Activated CD8-positive, alpha-beta T cell treated with anti-CD3 and anti-CD28 coated beads for 36 hours (primary cell): ENCODE measurements at places on chromosomes 5 and 9.

GRCh38 chr9:9612270-9612669, 1000.5 kb downstream of the PTPRD start:
- DNase-seq = no peak

- DNase-seq = no peak
These were observed 157.6 kb downstream of the TTC39B start for GRCh38 chr9:15149450-15149849.

GRCh38 chr9:136565715-136566552, 20.1 kb upstream of the NOTCH1 start:
- no peak for DNase-seq

DNA sequence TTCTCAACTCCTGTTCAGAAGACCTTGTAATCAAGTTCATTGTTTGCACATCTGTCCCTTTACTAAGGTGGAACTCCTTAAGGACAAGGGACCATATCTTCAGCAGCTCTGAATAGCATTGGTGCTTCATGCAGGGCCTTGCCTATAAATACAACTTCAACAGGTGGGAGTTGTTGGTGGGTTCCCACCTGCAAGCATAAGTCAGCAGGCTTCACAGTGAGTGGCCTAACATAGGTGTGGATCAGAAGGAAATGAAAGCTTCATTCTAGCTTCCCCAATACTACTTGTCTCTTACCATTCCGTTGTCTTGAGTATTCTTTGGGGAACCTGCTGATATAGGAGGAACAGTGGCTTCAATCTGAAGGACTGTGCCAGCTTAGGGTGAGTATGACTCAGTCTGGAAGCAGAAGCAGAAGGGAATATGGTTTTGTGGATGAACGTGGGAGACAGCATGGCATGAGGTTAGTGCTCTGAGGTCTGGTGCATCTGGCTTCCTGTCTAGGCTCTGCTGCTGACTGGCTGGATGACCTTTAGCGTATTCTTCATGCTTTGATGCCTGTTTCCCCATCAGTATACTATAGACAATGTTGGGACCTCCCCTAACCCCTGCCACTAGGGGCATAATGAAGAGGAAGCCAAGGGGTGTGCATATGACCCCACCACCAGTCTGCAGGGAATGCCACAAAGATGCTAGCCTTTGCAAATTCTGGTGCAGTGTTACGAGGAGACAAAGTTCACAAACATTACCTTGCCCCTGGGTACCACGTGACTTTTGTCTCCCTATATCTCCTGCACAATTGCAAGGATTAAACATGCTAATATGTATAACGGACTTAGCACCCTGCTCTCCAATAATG, 192.3 kb downstream of the PALM2AKAP2 start:
- DNase-seq = peak; percentile 41

- DNase-seq = no peak
These were observed 120.8 kb upstream of the SLC27A6 start for GRCh38 chr5:128844354-128844923.

DNA sequence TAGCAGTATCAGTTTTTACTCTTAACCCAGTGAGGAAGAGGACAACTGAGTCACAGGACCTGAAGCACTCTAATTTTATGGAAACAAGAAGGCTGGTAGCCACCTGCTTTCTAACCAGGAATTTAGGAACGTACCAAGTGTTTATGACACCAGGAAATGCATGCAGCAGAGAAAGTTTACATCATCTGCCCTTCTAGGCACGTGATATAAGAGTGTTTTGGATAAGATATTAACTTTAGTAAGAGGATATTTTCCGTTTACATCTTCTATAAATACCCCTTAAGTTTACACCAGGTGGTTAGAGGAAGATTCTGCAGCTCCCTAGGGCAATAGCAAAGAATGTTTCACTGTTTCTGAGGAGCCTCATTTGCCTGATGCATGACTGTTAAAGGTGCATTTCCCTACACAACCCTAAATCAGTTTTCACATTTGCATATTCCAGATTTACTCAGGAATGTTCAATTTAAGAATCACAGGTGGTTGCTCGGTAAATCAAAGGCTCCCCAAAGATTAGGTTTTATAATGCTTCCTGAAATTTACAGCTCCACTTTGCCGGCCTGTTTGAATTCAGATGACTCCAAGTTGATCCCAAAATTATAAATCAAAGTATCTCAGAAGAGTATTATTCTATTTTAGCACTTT, 1.8 kb downstream of the TSC1 start:
- no peak for DNase-seq

DNA sequence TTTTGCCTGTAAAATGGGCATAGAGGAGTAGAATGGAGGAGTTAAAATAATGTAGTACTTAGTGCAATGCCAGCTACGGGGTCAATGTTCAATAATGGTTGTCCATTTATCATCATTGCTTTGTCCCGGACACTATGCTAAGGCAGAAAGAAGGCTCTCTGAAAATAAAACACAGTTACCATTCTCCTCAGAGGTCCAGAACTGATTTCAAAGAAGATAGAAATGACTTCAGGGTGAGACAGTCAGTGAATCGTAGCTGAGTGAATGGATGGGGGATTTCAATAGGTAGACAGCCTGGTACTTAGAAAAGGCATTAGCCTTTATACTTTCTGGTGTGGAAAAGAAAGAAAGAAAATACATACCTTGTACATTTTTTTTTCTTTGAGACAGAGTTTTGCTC, 1.2 kb upstream of the AK3 start:
- DNase-seq = no peak

DNA sequence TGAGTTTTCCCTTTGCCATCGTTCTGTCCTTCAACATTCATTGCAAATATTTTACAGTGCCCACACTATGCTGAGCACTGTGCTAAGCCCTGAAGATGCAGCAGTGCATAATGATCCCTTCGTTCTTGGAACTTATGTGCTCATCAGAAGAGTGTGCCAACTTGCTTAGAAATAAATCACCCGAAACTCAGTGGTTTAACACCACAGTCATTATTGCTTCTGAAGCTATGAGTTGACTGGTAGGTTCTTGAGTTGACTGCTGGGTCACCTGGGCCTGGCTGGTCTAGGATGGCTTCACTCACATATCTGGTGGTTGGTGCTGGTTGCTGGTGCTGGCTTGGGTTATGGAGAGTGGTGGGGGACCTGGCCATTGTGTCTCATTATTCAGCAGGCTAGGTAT, 20.9 kb downstream of the PCSK5 start:
- DNase-seq = peak; percentile 53

- no peak for DNase-seq
These were observed 281.4 kb downstream of the ISL1 start for GRCh38 chr5:51664491-51665250.

GRCh38 chr5:34804913-34805312, 34.1 kb upstream of the TTC23L start:
- no peak for DNase-seq

- DNase-seq = no peak
These were observed 199.6 kb downstream of the NTRK2 start for GRCh38 chr9:84869091-84869490.

DNA sequence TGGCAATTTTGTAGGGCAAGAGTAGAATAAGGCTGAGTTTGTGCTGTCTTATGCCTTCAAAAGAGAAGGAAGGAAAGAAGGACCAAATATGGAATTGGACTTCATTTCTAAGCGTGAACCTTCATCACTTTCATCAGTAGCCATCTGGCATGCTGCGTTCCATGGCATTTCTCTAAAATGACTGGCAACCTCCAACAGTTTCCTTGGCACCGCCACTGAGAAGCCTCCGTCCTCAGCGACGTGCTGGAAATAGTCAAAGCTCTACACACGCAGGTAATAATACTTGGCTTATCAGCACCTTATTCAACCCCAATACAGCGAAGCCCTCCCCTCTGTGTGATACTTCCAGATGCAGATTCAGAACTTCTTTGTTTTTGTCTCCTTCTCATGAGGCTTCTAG, 169.7 kb upstream of the CD180 start:
- no peak for DNase-seq
